ENCODE measurements at places on chromosomes 2 and 18.

DNA sequence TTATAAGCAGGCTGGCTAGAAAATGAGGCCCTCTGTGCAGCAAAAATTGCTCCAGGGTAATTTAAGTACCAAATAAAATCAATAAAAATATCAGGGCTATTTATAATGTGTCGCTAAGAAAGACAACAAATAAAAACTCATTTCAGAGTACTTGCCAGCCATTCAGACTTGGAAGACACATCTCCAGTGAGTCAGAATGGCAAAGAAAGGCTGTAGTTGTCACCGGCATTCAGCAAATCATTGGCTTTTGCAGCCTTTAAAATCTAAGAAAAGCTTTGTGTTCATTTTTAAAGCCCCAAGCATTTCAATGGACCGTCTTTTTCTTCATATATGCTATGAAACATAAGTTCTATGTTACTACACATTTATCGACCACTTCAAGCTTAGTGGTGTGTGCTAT is 141.1 kb upstream of the HNMT start:
- DNase-seq, result no peak

DNA sequence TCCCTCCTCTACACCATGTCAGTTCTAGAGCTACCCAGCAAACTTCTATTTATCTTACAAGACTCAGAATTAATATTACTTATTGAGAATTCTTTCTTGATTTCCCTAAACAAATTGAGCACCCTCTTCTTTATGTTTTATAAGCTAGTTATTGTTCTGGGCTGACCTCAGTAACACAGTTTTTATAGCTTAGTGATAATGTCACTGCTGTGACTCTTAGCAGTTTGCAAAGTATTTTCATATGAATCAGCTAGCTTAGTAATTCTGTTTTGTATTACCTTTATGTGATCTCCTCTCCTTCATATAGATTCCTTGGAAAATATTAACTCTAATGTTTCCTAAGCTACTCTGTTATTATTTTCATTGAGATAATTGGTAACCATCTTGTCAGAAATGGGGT is 114.9 kb downstream of the PMS1 start:
- no peak for DNase-seq

DNA sequence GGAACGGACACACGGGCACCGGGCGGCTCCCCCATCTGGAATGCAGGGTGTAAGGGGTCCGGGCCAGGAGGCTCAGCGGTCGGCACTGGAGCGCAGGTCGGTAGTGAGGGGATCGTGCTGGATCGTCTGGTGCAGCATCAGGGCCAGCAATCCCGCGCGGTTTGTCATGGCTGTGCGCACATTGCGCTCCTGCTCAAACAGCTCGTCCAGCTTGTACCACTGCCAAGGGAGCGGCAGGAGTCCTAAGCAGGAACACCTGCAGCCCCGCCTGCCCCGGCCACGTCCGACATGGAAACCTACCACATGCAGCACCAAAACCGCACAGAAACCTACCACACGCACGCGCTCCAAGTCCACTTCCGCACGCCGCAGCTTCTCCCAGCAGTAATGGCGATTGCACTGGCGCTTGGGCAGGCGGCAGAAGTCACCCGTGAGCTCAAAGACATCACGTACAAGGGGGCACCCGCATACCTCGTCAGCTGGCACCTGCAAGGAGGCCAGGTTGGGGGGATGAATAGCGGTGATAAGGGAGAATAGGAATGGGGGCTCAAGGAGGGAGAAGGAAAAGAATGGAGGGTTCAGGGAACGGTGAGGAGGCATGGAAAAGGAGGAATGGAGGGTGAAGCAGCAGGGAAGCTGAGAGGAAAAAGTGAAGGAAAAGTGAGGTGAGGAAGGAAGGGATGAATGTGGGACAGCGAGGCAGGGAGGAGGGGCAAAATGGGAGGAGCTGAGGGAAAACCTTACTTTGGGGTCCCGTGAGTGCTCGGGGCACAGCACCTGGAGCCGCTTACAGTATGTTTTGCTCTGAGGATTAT is 1.4 kb upstream of the MBD1 start:
- DNase-seq, result no peak

DNA sequence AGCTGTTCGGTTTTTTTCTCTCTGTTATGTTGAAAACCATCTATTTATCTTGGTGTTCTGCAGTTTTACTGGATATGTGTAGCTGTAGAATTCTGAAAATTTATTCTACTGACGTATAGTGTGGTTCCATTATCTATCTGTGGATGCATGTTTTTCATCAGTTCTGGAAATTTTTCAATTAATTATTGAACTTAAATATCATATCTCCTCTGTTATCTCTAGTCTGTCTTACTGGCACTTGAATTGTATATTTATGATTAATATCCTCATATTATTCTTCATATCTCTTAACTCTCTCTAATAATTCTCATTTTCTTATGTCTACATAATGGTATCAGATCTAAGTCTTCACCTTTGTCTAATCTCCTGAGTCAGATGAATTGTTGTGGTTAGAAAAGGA is 501.7 kb downstream of the STK39 start:
- no peak for DNase-seq

DNA sequence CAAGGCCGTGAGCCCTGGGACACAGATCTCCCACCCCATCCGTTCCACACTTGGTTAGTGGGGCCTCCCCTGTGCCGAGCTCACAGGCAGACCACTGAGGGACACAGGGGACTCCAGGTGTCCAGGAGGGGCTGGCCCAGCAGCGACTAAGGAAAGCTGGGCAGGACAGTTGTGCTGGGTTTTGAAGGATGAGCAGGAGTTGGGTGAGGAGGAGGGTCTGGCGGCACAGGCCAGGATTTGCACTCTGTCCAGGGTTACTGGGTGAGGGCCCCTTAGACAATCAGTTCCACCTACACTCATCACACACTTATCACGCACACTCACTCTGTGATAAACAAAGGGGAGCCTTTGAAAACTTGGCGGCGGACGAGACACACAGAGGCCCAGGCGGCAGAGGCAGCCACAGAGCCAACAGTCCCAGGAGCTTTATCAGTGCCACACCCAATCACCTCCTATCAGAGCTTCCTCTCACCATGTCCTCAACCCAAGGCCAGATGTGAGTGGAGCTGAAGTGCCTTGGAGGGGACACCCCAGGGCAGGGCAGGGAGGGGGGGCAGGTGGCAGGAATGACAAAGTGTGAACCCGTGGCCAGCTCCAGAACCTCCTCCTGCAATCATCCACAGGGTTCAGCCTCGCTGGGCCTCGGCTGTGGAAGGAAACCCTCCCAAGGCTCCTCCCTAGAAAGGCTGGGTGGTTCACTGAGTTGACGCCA is 26.6 kb downstream of the BIN1 start:
- no peak for DNase-seq

DNA sequence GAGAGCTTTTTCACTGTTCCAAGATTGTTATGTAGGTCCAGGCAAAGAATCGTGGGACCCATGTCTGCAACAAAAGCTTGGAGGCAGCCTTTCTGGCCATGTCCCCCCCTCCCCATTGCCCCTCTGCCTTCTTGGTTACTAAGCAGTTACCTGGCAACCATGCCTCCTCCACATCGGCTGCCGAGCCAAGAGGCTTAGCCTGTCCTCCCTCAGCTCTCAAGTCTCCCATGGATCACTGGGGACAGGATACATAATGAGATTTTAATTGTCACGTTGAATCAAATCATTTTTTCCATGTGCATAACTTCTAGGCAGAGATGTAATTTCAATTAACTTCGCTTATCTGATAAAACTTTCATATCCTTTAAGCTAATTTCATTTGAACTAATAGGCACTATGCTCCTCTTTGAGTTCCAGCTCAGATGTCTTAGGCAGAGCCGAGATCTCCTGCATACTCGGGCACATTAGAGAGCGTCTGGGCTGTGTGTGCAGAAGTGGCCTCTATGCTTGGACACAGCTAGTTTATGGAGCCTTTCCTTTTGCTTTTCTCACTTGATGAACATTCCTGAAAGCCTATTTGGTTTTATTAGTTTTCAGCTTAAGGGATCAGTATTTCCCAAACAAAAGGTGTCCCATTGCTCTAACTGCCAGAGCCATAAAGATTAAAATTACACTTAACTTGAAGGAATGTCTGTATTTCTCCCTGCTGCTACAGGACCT is 80.7 kb downstream of the LYPD1 start:
- no peak for DNase-seq

DNA sequence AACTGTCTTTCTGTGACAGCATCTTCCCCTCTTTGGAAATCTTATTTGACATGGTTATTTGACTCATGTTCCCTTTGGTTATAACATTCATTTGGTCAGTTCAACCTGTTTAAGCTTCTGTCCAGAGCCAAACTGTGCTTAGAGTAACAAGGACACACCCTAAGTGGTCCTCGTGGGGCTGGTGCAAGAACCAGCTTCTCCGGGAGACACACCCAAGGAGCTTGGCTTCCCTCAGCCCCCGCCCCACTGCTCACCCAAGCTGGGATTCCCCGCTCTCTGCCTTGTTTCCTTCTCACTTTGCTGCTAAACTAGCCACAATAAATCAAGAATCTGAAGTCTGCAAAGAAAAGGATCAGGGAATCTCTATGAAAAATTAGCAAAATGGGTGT is 1.4 kb downstream of the SCYGR3 start:
- DNase-seq, result no peak

Measured in GM12878 (cell line).